ENCODE measurements at places on chromosomes 1 and 21. TPM values are rescaled to one million over a fixed set of nuclear protein-coding genes. Genes with fewer than 3 reads are reported as not detected.

Gene CD58
- polyA plus RNA-seq, result 15.0 TPM

Gene ELAPOR1
- polyA plus RNA-seq, result 1.2 TPM

Gene CYP2J2
- polyA plus RNA-seq, result 1.1 TPM

Gene TEKT2
- 9.4 TPM for polyA plus RNA-seq

Gene KANK4
- polyA plus RNA-seq, result 20.8 TPM

- no peak for DNase-seq
These were observed 26.4 kb upstream of the GOLT1A start for GRCh38 chr1:204240233-204240632.

- peak; percentile 13 for DNase-seq
These were observed 45.5 kb upstream of the CXADR start for GRCh38 chr21:17467392-17467791.

Data from left renal cortex interstitium (tissue), 4 donors.